Smooth muscle cell of bladder (primary cell): ENCODE measurements at places on chromosomes 11 and 22. TPM values are rescaled to one million over a fixed set of nuclear protein-coding genes. Genes with fewer than 3 reads are reported as not detected.

The ASRGL1 gene
- 0.28 and 0.37 TPM in 2 replicates for total RNA-seq

The KREMEN1 gene
- 12.6 and 15.4 TPM in 2 replicates for total RNA-seq

The SLC22A25 gene
- total RNA-seq, result not detected in 2 replicates

The RBMXL2 gene
- not detected in 2 replicates for total RNA-seq

The LDHAL6A gene
- not detected in 2 replicates for total RNA-seq

The SLC3A2 gene
- total RNA-seq, result 210 and 296 TPM in 2 replicates

The C11orf42 gene
- not detected in 2 replicates for total RNA-seq

The POLD3 gene
- total RNA-seq, result 9.7 and 9.8 TPM in 2 replicates

The ABTB2 gene
- total RNA-seq, result 3.1 and 3.8 TPM in 2 replicates

The OVOL1 gene
- not detected in 2 replicates for total RNA-seq

The PLAAT5 gene
- 0.09 and 0.14 TPM in 2 replicates for total RNA-seq

The OR8G1 gene
- total RNA-seq, result not detected in 2 replicates

The PLEKHA7 gene
- under 0.01 and 0.18 TPM in 2 replicates for total RNA-seq
